ENCODE measurements at places on chromosomes 16 and 17.

DNA sequence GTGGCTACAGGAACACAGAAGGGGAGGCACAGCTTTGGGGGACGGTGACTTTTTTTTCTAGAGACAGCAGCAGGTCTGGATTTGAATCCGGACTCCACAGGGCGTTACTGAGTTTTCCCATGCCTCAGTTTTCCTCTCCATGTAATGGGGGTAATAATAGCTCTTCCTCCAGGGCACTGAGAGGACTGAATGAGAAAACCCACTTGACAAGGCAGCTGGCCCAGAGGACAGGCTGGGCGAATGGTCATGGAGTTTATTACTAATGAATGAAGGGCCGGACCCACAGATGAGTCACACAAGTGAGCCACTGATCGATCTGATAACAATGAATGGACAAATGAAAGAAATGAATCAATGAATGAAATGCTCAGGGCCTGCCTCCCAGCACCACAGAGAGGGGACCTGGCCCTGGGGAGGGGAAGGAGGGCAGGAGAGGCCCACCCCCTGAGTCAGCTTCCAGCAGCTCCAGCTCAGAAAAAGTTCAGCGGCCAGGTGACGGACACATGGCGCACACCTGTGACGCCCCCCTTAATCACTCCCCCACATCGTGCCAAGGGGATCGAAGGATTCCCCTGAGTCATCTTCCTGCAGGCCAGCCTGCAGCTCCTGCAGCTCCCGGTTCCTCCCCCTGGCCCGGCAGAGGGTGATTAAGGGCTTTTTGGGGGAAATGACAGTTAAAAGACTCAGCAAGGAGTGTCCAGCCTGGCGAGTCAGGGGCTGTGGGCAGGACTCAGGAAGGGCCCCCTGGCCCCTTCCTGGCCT, 54.3 kb downstream of the SOCS1 start:
- no peak for DNase-seq

DNA sequence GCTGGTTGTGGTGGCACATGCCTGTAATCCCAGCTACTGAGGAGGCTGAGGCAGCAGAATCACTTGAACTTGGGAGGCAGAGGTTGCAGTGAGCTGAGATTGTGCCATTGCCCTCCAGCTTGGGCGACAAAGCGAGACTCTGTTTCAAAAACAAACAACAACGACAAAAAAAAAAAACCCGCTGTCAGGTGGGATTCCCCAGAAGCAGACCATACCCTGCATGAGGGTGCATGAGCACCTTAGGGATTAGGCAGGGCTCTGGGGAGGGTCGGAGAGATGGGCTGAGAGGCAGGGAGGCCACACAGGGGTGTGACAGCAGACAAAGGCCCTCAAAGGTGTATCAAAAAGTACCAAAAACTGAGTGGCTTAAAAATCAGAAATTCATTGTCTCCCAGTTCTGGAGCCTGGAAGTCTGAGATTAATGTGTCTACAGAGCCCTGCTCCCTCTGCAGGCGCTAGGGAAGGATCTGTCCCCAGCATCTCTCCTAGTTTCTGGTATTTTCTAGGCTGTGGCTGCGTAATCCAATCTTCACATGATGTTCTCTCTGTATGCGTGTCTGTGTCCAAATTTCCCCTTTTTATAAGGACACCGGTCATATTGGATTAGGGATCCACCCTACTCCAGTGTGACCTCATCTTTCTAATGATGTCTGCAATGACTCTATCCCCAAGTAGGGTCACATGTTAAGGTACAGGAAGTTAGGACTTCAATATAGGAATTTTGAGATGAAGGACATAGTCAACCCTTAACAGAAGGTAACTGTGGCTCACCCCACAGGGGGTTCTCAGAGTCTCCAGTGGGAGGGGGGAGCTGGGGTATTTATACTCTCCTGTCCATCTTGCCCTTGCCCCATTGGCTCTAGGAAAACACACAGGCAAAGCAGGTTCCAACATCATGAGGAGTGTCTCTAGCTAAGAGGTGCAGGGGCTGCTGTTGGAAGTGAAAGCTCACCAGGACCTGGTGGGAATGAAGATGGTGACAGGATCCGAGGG, 13.6 kb upstream of the TVP23A start:
- no peak for DNase-seq

- DNase-seq: no peak
Observed at GRCh38 chr16:85830821-85831220, 31.3 kb downstream of the COX4I1 start.

DNA sequence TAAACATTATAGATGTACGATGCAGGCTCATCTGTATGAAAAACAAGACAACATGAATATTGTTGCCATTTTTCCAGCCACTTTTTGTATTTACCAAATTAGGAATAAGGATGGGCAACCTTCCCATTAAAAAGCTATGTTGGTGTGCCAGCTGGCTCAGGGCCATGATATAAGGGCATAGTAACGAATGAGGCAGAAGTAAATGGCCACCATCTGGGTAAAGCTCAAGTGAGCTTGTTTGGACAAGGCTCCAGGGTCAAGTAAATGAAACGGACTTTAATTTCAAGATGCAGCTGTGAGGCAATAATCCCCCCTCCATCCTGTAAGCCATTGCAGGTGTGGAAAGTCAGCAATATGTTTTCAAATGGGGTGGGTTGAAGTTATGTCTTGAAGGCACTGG, 930.9 kb upstream of the CDH8 start:
- no peak for DNase-seq

DNA sequence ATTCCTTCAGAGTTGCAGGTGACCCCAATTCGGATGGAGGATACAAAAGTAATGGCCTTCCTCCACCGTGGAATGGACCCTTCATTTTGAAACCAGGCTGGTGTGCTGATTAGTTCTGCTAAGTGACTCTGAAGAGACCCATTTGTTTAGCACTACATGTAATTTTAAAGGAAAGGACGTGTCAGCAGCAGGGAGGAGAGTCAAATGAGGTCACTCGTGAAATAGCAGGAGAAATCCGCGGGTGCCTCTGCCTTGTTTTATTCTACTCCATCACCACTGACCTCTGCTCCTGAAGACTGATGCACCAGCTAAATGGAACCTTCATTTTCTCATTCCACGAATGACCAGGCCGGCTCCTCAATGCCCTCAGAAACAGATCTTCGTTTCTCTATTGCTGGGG, 589.2 kb downstream of the CDH11 start:
- DNase-seq: no peak

DNA sequence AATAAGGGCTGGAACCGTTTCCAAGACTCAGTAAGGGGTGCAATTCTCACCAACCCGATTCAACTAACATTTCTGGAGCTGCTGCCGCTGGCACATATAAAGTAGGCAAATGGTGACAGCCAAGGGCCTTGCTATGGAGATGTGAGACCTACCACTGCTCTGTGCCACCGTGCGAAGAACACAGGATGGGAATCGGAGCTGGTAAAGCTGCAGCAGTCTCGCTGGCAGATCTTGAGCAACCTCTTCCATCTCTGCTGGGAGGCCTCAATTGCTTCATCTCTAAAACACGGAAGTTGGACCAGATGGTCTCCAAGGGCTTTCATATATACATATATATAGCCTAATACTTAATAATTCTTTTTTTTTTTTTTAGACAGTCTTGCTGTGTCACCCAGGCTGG, 128.9 kb upstream of the RCVRN start:
- DNase-seq: no peak

GRCh38 chr17:7156342-7156940, 22.7 kb downstream of the ASGR1 start:
- DNase-seq: no peak

DNA sequence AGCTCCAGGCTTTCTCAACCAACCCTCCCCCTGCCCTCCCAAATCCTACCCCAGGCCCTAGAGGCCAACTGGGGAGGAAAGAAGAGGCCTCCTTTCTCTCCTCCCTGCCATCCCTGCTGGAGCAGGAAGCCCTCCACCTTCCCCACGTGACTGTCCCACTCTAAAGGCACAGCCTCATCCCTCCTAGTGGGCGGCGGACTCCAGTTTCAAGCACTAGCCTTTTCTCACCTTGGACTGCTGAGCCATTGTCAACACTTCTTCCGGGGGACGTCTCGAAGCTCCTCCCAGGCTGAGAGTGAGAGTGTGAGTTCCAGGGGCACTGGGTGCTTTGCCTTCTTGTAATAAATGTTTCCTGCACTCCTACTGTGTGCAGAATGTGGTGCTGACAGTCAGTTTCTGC, 21.4 kb upstream of the IRX6 start:
- DNase-seq: no peak

- DNase-seq: no peak
Observed at GRCh38 chr16:10982465-10983150, 38.2 kb downstream of the CLEC16A start.

- DNase-seq: no peak
Observed at GRCh38 chr17:32771396-32771795, 105.5 kb downstream of the MYO1D start.

- DNase-seq: no peak
Observed at GRCh38 chr16:870856-871561, 70.5 kb upstream of the GNG13 start.

GRCh38 chr17:77697480-77698400, 260.8 kb upstream of the TNRC6C start:
- no peak for DNase-seq

GRCh38 chr16:27239906-27240655, 28.5 kb downstream of the NSMCE1 start:
- DNase-seq: no peak

DNA sequence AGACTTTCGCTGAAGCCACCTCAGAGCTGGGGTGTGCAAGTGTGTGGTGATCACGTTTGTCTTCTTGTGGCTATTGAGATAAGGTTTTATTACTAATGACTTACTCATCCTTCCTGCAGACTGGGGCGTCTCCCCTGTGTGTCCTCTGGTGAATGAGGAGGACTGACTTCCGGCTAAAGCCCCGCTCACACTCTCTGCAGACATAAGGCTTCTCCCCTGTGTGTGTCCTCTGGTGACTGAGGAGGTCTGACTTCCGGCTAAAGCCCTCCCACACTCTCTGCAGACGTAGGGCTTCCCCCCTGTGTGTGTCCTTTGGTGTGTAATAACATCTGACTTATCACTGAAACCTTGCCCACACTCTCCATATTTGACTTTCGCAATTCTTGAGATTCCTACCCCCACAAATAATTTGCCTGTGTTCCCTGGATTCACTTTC, 19.4 kb downstream of the PRDM7 start:
- no peak for DNase-seq

- DNase-seq: no peak
Observed at GRCh38 chr16:77736879-77737278, 14.6 kb downstream of the NUDT7 start.

DNA sequence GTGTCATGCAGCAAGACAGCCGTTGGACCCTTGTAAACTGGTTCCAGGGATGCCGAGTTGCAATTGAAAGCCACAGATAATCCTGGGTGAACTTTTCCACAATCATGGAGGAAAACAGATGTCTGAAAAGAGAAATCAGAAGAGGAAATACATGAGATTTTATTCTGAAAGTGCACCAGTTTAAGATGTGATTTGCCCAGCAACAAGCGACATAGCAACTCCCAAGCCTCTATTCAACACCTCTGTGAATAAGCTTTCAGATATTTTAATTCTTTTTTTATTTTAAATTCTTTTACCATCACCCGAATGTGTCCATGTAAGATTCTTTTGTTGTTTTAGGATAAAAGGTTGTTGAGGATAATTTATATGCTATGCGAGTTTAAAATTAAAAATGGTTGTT, 46.0 kb downstream of the PKD1L3 start:
- DNase-seq: no peak

GRCh38 chr17:37513711-37514110, 24.0 kb downstream of the DUSP14 start:
- DNase-seq: no peak

DNA sequence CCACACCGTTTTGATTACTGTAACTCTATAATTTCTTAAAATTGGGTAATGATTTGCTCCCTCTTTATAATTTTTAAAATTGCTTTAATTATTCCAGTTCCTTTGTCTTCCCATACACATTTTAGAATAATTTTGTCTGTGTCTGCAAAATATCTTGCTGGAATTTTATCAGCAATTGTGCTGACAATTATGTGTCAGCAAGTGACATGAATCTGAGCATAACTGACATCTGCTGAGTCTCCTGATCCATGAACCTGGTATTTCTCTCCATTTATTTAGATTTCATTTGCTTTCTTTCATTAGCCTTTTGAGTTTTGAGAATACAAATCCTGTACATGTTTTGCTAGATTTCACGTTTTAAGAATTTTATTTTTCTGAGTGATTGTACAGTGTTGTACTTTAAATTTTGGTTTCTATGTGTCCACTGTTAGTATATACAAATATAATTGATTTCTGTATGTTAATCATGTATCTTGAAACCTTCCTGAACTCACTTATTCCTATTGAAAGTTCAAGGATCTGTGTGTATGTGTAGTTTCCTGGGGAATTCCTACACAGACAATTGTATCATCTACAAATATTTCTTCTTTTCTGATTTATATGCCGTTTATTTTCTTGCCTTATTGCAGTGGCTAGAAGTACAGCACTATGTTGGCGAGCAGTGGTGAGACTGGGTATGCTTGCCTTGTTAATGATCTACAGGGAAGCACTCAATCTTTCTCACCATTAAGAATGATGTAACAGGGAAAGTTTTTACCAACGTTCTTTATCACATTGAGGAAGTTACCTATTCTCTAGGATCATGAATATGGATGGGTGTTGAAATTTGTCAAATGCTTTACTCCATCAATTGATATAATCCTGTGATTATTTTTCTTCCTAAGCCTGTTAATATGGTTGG, 45.2 kb downstream of the N4BP1 start:
- DNase-seq: no peak

DNA sequence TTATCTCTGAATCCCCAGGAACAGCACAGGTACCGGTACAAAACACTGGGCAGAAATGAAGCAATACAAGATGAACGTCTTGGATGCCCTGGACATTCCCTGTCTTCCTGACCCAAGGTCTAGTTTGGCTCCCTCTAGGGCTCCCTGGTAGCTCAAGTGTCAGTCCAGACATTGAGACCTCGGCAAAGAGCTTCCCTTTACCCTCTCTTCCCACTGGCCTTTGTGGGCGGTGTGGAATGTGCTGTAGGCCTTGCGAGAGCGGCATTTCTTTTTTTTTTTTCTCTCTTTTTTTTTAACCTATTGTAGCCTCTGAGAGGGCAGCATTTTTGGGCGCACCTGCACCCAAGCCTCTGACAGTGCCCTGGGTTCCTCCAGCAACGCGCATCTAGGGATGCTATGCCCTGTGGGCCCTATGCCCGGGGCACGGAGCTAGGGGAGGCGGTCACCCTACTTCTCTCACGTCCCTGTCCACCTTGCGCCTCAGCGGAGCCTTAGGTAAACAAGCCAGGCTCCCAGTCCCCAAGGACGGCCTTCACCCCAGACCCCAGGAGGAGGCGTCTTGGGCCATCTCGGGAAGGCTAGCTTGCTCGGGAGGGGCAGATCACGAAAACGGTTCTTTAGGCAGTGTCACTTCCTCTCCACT, 1.2 kb upstream of the NFATC3 start:
- no peak for DNase-seq

DNA sequence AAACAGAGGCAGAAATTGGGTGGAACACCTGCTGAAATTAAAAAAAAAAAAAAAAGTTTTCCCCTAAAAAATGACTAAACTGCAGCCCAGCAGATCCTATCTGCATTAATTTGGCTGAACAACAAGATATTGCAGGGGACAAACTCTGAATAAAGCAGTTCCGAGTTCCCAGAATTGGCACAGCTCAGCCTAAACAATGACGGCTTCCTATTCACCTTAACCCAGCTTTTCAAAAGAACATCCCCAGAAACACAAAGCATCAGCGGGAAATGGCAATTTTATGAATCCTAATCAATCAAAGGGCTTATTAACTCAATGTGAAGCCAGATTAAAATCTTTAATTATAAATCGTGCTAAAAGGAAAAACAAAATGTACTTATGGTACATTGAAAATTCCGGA, 497.8 kb upstream of the ZFHX3 start:
- no peak for DNase-seq

- peak; percentile 53 for DNase-seq
Observed at GRCh38 chr16:24041834-24042631, 206.2 kb downstream of the PRKCB start.

All from activated naive CD4-positive, alpha-beta T cell (primary cell).